ENCODE measurements at places on chromosomes 7 and 10.

DNA sequence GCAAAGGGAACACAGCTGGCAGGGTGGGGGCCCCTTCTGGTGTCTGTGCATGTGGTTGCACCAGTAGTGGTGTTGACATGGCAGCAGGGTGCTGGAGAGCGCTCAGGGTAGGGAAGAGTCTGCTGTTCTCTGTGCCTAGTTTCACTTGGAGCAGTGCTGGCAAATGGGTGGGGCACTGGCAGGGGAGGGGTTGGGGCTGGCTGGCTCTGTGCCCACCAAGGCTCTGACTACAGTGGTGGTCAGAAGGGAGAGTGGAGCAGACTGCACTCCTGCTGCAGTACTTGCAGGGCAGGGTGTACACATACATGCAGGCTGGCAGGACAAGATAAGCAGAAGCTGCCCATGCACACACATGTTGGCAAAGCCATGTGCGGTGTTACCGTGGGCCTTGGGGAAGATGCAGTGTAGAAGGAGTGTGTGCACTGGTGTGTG, 18.2 kb downstream of the FAM25A start:
- DNase-seq: no peak

GRCh38 chr7:131170440-131171271, 157.0 kb upstream of the MKLN1 start:
- no peak for DNase-seq

- DNase-seq: no peak
These were observed 66.6 kb upstream of the NOBOX start for GRCh38 chr7:144470078-144470477.

GRCh38 chr7:104931181-104931781, 82.7 kb upstream of the KMT2E start:
- DNase-seq: no peak

DNA sequence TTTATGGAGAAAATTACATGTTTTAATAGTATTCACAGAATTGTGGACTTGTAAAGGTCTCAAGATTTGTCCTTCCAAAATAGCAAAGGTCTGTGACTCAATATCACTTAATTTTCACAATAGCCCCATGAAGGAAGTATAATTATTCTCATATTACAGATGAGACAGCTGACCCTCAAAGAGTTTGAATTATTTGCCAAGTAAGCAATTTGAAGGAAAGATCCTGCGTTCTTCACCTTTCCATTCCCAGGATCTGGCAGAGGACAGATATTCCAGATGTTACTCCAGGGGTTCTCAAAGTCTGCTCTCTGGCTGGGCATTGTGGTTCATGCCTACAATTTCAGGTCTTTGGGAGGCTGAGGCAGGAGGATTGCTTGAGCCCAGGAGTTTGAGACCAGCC, 559.4 kb upstream of the AUTS2 start:
- DNase-seq: no peak

GRCh38 chr7:157670490-157671357, 333.9 kb downstream of the DNAJB6 start:
- DNase-seq: no peak

GRCh38 chr10:66844176-66844942, 81.5 kb upstream of the LRRTM3 start:
- no peak for DNase-seq

GRCh38 chr7:144531181-144531580, 127.7 kb upstream of the NOBOX start:
- DNase-seq: no peak

- no peak for DNase-seq
These were observed 20.8 kb upstream of the FAM170B start for GRCh38 chr10:49154641-49155040.

GRCh38 chr7:3533040-3533439, 232.0 kb downstream of the SDK1 start:
- no peak for DNase-seq

GRCh38 chr10:75859141-75859540, 427.7 kb downstream of the LRMDA start:
- no peak for DNase-seq

- no peak for DNase-seq
These were observed 22.8 kb downstream of the PWWP2B start for GRCh38 chr10:132419538-132420468.

GRCh38 chr10:17588420-17588819, 28.8 kb downstream of the HACD1 start:
- DNase-seq: no peak

- DNase-seq: no peak
These were observed 175.1 kb upstream of the HDAC9 start for GRCh38 chr7:18320422-18320821.

DNA sequence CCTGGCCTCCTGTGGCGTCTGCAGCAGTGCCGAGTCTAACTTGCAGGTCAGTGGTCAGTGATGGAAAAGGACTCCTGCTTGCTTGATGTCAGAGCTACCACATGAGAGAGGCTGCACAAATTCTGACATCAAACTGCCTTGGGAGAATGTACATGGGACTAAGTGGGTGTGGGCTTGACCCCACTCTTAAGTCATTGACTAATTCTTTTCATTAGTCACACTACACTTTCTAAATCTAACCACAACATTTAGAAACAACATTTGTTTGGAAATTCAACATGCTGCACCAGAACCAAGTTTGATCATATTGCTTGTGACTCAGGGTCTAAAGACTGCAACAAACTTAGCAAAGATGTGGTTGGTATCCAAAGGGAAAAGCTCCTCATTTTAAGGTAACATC, 24.4 kb upstream of the CDC14C start:
- DNase-seq: no peak

DNA sequence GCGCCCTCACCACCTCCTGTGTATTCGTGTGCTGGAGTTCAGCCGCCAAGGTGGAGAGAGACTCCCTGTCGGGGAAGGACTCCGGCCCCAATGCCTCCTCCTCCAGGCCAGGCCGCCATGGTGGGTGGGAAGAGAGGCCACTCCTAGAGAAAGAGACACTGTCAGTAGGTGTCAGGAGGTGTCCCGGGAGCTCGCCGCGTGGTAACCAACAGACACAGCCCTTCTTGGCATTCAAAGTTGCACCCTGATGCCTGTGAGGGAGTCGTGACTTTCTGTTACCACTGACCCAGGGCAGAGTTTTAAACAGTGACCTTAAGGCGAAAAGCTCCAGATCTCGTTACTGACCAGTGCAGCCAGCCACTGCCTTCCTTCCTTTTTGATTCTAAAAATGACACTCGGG, 155.2 kb downstream of the CUX1 start:
- no peak for DNase-seq

GRCh38 chr10:89119651-89120050, 87.5 kb downstream of the CH25H start:
- no peak for DNase-seq

GRCh38 chr10:112461029-112461887, 14.2 kb downstream of the VTI1A start:
- no peak for DNase-seq

GRCh38 chr10:116216676-116217075, 56.3 kb downstream of the GFRA1 start:
- DNase-seq: no peak

DNA sequence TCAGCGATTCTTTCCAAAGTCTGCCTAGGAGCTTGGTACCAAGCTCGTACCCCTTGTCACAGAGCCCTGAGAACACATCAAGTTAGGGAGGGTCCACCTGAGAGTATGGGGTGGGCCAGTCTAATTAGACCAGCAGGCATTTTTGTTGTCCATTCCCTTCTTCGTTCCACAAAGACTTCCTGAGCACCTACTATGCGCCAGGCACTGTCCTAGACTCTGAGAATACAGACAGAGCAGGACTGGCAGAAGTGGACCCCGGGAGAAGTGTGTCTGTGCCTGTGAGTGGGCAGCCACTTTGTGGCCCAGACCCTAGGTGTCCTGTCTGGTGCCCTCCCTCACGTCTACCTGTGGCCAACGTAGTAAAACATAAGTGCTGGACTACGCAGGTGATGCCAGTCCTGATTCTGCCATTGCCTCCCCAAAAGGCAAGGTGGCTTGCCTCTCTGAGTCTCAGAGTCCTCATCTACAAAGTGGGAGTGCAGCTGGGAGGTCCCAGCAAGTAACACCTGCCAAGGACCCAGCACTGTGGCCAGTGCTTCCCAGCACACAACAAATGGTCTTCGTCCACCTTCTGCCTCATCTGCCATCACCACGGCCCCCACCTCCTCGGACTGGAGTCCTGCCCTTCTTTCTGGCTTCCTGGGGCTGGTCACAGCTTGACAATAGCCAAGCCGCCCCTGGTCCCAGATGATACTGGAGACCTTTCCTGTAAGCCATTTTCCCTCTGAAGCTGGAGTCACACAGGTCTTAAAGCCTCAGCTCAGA, 54.3 kb upstream of the DUSP5 start:
- DNase-seq: no peak

- no peak for DNase-seq
These were observed 8.2 kb upstream of the CFAP69 start for GRCh38 chr7:90236721-90237289.

DNA sequence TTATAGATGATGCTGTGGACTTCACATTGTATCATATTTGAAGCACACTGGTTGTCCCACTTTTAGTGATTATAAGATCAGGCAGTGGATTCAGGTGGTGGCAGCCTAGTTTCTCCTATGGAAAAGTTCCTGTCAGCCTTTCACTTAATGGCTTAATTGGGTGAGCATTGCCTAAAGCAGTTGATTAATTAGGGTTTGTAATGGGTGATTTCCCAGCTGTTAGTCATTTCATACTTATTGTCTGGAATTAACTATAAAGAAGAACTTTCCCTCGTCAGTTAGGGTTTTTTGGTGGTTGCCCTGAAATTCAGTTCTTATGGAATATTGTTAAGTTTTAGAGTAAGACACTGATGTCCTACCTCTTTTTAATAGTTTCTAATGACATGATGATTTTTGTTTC, 78.8 kb downstream of the SLC25A40 start:
- no peak for DNase-seq

DNA sequence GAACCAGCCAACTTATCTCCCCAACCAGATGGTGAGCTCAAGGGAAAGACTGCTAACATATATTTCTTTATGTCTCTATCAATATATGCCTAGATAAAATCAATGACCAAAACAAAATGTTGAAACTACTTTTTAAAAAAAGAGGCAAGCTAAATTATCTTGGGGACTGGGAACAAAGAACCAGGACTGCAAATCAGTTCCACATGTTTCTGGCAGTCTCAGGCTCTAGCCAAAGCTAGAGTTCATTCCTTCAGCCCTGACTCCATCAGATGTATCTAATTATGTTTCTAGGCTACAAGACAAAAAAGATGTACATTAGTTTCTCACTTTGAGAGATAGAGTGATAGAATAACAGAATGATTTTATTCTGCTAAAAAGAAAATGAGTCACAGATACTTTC, 1290.3 kb upstream of the SORCS1 start:
- DNase-seq: no peak

DNA sequence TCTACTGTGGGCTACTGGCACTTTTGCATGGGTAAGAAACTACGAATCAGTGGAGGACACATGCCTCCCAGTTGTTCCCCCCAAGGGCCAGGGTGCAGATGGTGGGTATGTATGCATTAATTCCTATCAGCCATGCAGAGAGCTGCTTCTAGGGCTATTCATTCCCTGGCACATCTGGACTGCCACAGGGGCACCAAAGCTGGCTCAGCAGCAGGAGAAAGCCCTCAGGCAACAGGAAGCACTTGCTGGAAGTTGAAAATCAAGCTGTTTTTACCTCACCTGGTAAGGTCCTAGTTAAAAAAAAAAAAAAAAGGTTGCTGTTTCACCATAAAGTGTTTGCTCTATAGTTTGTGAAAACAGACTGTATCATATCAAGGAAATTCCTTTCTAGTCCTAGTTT, 1342.6 kb downstream of the REEP3 start:
- DNase-seq: no peak

DNA sequence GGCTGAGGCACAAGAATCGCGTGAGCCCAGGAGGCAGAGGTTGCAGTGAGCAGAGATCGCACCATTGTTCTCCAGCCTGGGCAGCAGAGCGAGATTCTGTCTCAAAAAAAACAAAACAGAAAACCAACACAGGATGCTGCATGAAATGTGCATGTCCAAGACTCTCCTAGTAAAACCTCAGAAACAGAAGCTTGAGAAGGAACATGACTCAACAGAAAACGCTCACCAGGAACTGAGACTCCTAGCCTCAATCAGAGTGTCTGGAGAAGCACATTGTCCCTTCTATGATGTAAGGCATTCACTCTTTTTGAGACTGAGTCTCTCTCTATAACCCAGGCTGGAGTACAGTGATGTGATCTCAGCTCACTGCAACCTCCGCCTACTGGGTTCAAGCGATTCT, 168.3 kb downstream of the MYOF start:
- DNase-seq: no peak
